Lower lobe of right lung (tissue), 2 donors: ENCODE measurements at places on chromosomes 4 and X.
A peak's percentile ranks its signal among the peaks of the same experiment; 100 is the strongest.

DNA sequence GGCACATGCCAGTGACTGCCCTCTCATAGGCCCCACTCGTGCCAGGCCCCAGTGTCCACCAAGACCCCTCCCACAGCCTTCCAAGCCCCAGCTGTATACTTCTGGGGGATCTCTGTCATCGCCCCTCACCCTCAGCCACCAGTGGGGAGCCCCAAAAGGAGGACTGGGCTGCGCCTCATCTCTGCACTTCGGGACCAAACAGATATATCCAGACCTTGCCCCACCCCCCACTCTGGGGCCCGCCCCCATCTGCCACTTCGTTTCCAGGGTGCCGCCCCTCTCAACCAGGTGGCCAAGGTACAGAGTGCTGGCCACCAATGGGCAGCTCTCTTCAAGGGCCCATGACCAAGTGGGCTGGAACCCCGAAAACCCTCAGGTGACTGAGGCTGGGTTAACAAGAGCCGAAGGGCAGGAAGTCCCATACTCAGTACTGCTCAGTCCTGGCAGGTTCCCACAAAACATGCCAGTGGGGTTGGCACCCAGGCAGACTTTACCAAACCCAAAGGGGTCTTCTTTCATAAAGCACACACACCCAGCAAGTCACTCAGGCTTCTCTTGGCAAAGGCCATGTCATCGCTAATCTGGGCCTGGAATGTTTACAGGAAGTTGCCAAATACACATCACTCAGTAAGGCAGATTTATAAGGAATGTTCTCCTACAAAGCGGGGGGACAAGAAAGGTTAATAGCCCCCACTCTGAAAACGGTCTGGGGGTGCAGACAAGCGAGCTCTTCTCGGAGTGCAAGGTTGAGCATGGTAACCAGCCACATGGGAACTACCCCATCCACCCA lies 4.4 kb downstream of the ZFYVE28 start:
- peak; percentile 43 for DNase-seq

GRCh38 chr4:6333301-6334202 lies 63.9 kb downstream of the WFS1 start:
- DNase-seq: no peak

DNA sequence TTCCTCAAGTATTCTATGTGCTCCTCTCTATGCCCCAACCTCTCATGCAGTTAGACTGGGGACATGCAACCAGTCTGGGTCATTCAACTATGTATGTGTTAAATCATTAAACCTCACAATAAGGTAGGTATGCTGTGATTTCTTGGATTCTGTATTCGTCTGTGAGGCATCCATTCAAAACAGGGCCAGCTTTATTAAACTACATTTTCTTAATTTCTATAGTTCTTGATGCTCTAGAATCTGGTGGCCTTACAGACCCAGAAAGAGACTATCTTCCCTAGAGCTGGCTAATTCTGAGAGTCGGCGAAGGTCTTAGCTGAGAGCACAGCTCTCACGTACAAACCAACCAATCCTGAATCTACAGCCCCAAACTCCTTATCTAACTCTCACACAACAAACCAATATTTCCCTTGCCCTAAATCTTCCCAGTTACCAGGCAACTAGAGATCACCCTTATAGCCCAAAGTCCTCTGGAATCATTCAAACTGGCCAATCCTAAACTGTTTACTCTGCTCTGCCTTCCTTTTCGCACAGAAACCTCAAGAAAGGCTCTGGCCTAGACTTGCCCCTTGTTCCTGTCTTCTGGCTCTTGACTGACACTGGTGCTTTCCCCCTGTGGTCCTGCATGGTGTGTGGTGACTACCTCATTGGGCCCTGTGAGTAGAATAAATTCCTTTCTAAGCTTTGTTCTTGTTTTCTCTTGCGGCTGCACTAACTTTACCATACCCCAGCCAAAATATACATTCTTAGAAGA lies 203.5 kb upstream of the TET2 start:
- DNase-seq: no peak

GRCh38 chrX:123731258-123731986 lies 1.4 kb downstream of the THOC2 start:
- DNase-seq: peak; percentile 59

- DNase-seq: no peak
Measured at GRCh38 chr4:145792429-145792828, 112.5 kb downstream of the C4orf51 start.

DNA sequence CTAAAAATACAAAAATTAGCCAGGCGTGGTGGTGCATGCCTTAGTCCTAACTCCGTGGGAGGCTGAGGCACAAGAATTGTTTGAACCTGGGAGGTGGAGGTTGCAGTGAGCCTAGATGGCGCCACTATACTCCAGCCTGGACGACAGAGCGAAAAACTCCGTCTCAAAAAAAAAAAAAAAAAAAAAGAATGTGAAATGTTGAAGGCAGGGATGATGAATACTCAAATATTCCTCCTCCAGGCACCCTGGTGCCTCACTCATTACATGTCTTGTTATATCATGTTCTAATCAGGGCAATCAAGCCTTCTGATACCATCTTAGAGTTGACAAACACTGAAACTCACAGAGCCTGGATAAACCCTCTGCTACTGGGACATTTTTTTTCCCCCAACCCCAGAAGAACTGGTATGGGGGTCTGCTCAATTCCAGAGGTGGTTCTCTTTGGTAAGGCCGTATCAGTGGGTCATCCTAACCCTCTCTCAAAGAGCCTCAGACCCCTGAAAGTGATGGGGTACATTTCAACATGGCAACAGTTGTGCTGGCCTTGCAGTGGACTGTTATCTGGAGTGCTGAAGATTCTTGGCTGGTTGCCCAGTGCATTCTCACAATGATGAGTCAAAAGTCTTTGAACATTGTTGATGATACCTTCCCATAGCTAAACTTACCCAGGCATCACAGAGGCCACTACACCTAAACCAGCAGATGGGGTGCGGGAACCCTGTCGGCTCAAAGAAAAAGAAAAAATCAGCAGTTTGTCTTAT lies 2.4 kb upstream of the SH3KBP1 start:
- no peak for DNase-seq

GRCh38 chr4:73053076-73053475 lies 16.4 kb downstream of the COX18 start:
- DNase-seq: no peak

DNA sequence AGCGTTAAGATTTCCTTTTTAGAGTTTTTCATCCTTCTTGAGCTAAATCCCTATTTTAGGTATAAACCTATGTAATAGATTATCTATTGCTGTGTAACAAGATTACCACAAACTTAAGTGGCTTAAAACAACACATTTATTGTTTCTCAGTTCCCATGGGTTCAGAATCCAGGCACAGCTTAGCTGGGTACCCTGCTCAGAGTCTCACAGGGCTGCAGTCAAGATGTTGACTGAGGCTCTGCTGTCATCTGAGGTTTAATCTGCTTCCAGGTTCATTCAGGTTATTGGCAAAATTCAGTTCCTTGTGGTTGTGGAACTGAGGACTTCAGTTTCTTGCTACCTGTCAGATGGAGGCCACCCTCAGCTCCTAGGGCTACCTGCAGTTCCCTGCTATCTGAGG lies 60.9 kb downstream of the GK start:
- no peak for DNase-seq

- peak; percentile 43 for DNase-seq
Measured at GRCh38 chr4:1592709-1593417, 91.2 kb downstream of the FAM53A start.

GRCh38 chr4:144582105-144582850 lies 63.7 kb upstream of the HHIP start:
- no peak for DNase-seq

- DNase-seq: peak; percentile 52
Measured at GRCh38 chr4:170047771-170048354, 21.7 kb upstream of the MFAP3L start.

DNA sequence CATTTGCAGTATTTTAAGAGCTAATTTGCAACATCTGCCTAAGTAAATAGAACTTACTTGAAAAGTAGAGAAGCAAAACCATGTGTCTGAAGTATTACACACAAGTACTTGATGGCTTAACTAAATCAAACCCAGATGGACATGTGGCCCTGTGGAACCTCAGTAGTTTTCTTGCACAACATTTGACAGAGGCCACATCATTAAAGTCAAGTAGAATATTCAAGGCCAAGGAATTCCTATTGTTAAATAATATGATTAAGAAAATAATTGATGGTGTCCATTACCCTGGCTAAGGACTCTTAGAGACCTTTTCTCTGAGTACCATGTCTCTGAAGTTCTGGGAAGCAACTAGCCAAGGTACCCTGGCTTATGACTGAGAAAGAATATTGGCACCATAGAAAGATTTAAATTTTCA lies 135.4 kb upstream of the OTUD4 start:
- DNase-seq: no peak

GRCh38 chrX:10769195-10769594 lies 148.8 kb upstream of the MID1 start:
- no peak for DNase-seq

- DNase-seq: no peak
Measured at GRCh38 chr4:31995943-31996901, 1276.1 kb downstream of the PCDH7 start.

DNA sequence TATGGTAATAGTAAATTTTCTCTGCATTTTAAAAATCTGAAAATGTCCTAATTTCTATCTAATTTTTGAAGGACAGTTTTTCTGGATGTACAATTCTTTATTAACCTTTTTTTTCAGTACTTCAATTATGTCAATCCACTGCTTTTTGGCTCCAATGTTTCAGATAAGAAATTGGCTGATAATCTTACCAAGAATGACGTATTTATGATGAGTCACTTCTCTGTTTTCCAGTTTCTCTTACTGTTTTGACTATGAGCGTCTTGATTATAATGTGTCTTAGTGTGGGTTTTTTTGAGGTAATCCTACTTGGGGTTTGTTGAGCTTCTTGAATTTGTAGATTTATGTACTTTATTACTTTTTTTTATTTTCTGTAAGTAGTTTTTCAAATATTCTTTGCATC lies 47.2 kb downstream of the UGT2B11 start:
- no peak for DNase-seq

DNA sequence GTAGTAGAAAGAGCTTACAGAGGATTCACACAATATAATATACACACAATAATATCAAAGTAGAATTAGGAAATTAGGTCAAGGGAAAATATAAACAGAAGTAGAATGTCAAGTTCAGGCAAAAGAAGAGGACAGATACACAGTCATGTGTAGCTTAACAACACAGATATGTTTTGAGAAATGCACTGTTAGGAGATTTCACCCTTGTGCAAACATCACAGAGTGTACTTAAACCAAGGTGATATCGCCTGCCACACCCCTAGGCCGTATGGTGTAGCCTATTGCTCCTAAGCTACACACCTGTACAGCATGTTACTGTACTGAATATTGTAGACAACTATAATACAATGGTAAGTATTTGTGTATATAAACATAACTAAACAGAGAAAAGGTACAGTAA lies 110.0 kb upstream of the EDNRA start:
- no peak for DNase-seq

GRCh38 chr4:13872155-13872554 lies 244.6 kb upstream of the BOD1L1 start:
- no peak for DNase-seq

GRCh38 chrX:23631136-23631535 lies 36.2 kb upstream of the PRDX4 start:
- DNase-seq: no peak

- no peak for DNase-seq
Measured at GRCh38 chr4:44368413-44369167, 80.0 kb downstream of the KCTD8 start.

DNA sequence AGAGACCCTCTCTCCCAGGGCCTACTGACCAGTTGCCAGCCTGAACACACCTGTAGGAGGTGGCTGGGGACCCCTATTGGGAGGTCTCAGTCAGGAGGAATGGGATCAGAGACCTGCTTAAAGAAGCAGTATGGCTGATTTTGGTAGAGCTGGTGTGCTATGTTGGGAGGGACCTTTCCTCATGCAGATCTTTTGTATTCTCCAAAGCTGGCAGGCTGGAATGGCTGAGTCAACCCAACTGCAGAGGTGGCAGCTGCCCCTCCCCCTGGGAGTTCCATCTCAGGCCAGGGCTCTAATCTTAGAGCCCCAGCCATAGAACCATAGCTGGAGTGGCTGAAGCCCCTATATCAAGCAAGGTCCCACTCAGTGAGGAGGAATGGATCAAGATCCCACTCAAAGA lies 279.3 kb upstream of the BMP3 start:
- no peak for DNase-seq

GRCh38 chr4:1862055-1862911 lies 6.3 kb upstream of the LETM1 start:
- DNase-seq: no peak

- no peak for DNase-seq
Measured at GRCh38 chr4:122661176-122662160, 40.6 kb upstream of the IL21 start.

DNA sequence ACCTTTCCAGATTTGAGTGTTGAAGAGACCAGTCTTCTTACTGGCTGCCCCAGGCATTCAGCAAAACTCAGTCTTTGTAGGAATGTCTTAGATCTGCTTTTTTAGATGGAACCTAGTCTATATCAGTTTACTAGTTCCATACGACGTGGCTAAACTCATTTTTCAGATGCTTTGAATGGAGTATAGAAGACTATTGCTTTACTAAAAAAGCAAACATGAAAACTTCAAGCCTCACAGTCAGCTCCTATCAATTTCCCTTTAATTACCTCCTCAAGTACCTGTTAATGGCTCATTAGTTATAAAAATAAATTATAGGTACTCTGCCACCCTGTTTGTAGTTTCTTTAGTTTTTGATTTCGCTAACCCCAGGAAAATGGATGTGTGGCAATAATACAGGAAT lies 63.0 kb upstream of the STOX2 start:
- no peak for DNase-seq

GRCh38 chr4:184361443-184361842 lies 112.9 kb downstream of the IRF2 start:
- no peak for DNase-seq
